ENCODE measurements at places on chromosomes 2 and 18.

- DNase-seq, result no peak
These were observed 115.3 kb upstream of the LINC00305 start for GRCh38 chr18:64264171-64264570.

- no peak for DNase-seq
These were observed 48.7 kb upstream of the NBEAL1 start for GRCh38 chr2:202965810-202966460.

DNA sequence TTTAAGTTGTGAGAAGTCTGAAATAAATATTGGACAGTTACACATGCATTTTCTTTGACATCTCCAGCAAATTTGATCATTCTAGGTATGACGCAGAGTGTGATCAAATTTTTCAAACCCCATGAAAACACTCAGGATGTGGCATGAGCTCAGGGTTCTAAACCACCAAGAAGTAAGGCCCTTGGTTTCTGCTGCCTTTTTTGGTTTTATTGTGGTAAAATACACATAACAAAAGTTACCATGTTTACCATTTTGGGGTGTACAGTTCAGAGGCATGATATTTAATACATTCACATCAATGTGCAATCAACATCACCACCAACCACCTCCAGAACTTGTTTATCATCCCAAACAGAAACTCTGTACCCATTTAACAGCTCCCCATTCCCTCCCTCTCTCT is 64.3 kb upstream of the TTN start:
- no peak for DNase-seq

DNA sequence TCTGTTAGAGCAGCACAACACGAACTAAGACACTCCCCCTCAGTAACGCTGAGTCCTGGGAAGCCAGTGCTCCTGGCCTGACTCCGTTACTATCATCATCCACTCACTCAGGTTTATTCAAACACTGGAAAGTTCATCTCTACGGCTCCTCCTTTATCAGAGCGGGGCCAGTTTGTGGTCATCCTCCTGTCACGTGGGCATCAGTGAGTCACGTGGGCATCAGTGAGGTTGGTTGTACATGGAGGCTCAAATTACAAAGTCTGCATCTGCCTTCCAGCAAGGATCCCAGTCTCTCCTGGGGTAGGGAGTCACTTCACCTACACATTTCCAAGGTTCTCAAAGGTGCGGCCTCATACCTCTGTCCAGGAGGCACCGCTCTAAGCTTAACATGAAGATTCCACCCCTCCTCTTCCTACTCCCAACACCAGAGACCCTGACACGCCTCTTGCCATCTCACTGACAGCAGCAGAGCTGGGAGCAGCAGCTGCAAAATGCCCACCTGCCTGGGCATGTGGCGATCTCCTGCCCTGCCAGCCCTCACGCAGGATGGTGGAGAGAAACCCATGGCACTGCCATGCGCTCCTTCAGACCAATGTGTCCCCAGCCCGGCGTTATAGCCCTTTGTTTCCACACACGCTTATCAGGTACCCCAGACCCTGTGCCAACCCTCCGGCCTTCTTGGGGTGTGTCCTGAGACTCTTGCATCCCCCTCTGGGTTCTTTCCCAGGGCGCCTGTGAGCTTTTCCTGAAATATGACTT is 99.2 kb upstream of the PTPRM start:
- DNase-seq, result no peak

DNA sequence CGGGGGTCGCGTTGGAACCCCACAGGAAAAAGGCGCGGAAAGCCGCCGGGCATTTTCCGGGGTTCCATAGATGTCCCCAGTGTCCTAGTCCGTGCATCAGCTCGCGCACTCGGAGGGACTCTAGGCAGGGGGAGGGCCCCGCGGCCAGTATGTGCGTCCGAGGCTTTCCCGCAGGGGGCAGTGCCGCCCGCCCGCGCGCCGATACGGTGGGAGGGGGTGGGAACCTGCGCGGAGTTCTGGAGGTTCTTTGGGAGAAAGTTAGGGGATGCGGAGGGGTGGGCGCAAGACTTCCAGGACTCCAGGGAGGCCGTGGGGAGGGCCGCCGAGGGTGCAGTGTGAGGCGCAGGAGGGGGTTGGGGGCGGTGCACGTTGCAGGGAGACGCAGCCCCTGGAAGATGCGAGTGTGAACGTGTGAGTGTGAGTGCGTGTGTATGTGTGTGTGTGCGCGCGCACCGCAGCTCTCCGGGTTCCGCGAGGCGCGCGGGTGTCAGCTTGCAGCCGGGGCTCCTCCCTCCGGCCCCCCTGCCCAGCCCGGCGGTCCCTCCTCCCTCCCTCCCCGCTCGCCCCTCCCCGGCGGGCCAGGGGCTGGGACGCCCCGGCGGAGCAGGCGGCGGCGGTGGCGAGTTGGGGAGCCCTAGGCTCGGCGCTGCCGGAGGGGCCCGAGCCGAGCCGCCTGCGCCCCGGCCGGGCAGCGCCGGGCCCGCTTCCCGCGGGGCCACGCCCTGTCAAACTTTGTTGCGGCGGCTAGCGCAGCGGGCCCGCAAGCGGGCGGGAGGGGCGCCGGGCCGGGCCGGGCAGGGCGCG is at the start of gene TCF7L1:
Gene TCF7L1 (plus strand): TSS at position 559 of the 804 bp plus-strand sequence. CDS start 293 bp downstream, outside the sequence.
- DNase-seq, result no peak

DNA sequence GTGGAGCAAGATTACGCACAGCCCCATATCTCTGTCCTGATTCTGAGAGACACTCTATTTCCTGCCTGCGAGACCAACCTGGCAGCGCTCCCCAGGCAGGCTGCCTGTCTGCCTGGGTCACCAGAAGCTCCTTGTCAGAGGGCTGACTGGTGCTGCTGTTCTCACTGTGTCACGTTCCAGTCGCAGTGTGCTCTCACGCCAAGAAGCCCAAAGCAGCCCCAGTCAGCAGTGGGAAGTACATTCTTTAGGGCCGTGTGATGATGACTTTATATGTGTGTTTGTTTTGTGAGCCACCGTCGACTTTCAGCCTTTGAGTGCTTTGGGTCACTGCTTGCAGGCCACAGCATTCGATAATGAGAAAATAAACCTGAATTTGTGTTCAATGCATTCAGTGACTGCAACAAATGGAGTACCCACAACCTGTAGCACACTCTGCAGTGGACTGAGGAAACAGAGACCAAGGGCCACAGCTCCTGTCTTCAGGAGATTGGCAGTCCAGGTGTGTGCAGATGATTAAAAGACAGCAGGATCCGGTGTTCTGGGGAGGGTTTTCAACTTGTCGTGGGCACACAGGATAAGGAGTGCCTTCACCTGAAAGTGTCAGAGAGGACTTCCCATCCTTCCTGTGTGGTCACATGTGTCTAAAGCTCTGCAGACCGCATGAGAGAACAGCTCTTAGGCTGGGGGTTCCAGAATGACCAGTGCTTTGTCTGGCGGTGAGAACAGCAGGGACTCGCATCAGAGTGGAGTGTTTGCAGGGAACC is 4.8 kb downstream of the TNFRSF11A start:
- no peak for DNase-seq

- peak; percentile 10 for DNase-seq
These were observed 89.6 kb upstream of the NPAS2 start for GRCh38 chr2:100730290-100730868.

GRCh38 chr2:104889291-104889959 is 35.5 kb downstream of the POU3F3 start:
- DNase-seq, result no peak
